DMS 273 treated with DMSO at 0.1 percent for 48 hours (cell line): ENCODE measurements at places on chromosomes 3 and 15.
A peak's percentile ranks its signal among the peaks of the same experiment; 100 is the strongest.

DNA sequence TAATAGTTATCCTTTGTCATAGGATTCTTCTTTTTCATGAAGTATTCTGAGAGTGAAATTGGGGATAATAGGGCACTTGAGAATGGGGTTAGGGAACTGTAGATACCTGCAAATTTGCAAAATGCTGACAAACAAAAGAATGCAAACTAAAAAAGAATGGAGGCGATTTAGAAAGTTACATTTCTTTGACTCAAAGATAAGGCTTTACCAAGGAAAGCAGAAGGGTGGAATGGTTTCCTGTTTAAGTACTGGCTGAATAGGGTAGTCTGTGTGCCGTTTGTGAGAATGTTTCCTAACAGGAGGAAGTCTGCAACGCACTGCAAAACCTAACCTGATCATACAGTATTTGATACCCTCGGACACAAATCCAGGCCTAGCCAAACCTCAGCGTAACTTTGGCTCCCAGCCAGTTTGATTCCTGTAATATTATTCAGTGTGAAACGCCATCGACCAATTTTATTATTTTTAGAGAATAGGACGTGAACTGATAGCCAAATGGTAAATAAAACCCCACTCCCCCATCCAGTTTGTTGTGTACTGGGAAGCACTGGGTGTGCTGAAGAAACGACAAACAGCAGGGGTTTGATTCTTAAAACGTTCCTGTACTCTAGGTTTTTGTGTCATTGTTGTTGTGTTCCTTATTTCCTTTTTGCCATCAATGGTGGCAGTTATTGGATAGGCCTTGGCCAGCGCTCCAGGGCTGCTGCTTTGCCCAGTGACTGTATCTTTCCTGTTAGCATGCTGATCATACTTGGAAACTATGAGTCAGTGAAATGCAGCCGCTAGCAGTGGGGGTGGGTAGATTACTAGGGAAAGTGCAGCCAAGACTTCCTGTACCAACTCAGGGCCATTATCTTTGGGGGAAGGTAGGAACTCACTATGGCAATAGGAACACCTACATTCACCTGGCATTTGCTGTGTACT lies 148.0 kb upstream of the TBL1XR1 start:
- peak; percentile 84 for DNase-seq

DNA sequence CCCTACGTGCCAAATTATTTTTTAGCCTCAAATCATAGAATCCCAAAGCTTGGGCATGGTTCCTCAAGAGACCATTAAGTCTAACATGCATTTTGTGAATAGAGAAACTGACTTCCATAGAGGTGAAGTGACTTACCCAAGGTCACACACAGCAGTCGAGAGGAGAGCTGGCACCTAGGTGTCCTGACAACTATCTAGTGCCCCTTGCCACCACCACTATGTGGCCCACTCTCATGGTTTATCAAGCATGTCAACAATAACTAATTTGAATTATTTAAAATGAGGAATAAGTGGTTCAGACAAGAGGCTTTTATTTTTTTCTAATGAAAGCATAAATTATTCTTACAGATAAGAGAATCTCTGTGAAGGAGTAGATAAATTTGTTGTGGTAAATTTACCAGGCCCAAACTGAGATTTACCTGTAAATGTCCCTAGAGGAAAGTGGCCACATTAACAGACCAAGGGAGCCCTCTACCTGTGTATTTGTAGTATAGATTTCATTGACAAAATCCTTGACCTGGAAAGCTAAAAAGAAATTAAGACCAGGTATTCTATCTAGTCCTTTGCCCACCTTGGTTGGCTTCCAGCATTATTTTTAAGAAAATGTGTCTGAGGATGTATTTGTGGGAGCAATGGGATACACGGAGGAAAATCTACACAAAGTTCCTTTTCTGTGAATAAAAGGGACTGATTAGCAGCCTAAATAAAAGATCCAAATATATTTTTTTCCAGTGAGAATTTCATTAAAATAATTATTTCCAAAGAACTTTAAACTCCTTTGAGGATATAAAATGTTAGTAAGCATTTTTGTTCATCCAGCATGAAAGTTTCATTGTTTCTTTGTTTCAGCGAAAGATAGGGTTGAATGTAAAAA lies 49.1 kb downstream of the IQCH start:
- no peak for DNase-seq

DNA sequence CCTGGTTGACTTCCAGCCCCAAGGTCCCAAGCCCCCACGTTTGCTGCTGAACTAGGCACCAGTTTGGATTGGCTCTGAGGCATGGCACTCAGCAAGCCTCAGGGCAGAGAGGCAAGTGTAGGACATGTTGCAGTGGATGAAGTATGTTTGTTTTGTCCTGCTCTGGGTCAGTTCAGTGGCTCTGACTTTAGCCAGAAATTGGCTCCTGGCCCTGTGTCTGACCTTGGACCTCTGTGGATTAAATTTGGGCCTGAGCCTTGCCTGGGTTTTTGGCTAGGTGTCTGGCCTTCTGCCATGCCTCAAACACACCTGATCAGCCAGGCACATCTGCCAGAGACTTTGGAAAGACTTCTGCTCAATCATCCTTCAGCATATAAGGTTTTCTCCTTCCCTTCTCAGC lies 3.6 kb upstream of the MRAS start:
- no peak for DNase-seq

DNA sequence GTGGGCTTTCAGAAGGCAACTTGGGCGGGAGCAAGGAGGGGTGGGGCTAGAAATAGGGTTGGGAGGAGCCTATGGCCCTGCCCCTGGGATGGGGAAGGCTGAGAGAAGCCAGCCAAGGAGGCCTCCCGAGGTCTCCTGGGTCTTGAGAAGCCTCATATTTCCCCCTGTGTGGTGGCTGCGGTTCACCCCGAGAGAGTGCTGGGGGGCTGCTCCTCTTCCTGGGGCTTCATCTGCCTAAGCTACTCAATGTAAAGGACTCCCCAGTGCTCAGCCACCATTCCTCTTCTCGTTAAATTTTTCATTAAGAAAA lies 174.3 kb downstream of the SMAD6 start:
- no peak for DNase-seq

- no peak for DNase-seq
Measured at GRCh38 chr3:133159498-133160475, 121.6 kb downstream of the TMEM108 start.

DNA sequence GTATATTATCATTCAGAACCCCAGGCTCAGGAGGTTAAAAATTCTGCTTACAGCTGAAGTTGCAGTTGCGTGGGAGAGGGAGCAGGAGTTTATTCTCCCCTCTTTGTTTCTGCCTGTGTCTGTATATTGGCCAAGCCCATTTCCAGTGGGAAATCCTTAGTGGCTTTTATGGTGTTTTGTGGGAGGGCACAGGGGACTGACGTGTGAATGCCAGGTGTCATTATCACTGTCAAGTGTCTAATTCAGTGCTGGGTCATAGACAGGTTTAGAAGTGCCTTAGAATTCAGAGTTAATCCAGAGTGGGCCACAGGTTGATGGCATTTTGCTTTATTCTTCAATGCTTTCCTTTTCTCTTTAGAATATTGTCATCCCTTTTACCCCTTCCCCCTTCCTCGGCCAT lies 33.4 kb downstream of the SLCO3A1 start:
- no peak for DNase-seq

- DNase-seq: no peak
Measured at GRCh38 chr15:73851689-73852088, 21.7 kb upstream of the TBC1D21 start.

DNA sequence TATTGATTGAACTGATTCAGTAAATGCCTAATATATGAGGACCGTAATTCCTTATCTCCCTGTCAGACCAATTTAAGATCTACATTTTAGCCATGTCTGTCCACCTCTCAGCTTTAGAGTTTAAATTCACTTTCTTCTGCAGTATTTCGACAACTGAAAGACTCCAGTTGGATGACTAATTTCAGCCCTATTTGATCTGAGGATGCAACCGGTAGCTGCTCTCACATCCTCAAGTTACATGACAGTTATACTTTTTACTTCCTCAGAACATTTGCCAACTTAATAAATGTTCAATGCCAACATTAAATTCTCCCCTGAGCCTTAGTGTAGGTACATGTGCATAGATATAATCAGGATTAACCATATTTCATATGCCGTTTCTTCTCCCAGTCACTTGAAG lies 2.5 kb upstream of the HHLA2 start:
- DNase-seq: no peak

DNA sequence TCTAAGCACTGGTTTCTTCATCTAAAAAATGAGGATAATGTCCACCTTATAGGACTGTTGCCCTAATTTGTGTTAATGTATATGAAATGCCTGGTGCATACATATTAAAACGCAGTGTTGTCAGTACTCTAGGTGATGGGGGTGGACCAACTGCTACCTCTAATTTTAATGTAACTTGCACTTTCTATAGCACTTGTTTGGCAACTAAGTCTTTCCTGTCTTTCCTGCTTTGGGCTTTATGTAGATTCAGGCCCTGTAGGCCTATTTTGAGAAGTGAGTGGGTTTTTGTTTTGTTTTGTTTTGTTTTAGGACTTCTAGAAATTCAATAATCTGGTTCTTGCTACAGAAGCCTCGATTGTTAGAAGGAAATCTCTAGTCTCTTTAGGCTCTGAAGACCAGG lies 21.2 kb downstream of the SLC7A14 start:
- DNase-seq: no peak

DNA sequence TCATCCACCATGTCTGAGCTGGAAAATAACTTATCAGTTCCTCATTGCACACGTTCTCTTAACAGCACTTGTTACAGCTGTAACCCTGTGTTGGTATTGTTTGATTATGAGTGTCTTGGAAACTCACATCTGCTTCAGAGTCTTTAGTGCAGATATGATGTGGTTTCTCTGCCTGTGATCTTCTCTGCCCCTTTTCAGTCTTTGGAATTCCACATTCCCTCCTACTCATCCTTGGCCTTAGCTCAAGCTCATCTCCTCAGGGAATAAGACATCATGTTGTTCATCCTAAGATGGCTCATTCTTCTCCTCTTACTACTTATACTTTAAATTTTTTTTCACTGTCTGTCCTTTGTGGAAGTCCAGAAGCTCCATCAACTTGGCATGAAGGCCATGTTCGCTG lies 77.7 kb downstream of the SYNPR start:
- DNase-seq: no peak

GRCh38 chr3:62982795-62983455 lies 107.7 kb upstream of the CADPS start:
- DNase-seq: no peak

GRCh38 chr3:48561045-48561736 lies 2.4 kb downstream of the UCN2 start:
- no peak for DNase-seq

GRCh38 chr3:111173906-111174305 lies 102.3 kb downstream of the NECTIN3 start:
- no peak for DNase-seq

DNA sequence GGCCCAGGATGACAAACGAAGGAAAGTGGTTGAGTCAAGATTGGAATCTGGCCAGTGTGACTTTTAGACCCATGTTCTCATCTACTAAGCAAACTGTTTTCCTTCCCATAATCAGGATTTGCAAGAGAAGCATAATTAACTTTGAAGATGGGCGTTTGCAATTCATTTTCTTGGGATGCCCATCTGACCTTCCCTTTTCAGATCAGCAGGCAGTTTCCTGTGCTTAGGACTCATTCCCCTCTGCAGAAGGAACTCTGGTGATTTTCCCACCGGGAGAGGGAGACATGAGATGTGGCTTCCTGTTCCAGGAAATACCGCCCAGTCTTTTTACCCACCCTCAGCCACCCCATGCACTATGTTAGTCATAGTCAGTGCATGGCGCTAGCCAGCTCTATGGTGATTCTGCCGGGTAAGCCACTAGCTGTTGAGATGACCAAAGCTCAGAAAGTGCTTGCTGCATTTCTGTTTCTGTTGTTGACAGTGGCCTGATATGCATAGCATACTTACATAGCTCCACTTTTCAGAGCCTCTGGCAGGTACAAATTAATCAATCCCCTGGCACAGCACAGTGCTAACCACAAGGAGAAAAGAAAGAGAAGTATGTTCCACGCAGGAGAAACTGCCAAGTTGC lies 129.4 kb downstream of the VGLL4 start:
- DNase-seq: no peak

DNA sequence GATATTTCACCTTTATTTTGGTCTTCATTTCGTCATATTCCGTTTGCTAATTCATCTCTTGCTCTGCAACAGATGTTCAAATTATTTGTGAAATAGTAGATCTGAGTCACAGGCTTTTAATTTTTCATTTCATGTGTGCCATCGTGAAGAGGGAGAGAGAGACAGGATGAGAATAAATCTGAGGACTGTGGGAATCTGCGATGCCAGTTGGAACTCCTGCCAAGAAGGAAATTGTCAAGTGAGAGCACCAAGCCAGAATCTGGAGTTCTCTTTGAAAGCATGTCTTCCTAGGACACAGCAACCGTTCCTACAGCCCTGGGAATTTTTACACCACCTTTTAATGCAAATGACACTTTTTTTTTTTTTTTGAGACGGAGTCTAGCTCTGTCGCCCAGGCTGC lies 48.8 kb downstream of the NSMCE3 start:
- no peak for DNase-seq

DNA sequence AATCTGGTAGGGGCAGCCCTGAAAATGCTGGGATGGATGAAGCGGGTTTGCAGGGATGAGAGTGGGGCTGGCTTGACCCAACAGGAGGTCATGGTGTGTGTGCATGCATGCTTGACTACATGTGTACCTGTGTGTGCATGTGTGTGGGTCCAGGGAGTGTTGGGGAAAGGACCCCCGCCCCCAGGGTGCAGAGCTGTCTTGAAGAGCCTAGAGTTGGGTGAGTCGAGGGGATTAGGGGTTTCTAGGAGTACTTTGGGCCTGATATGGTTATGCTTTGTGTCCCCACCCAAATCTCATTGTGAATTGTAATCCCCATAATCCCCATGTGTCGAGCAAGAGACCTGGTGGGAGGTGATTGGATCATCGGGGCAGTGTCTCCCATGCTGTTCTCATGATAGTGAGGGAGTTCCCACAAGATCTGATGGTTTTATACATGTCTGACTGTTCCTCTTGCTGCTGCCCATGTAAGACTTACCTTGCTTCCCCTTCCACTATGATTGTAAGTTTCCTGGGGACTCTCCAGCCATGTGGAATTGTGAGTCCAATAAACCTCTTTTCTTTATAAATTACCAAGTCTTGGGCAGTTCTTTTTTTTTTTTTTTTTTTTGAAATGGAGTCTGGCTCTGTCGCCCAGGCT lies 5.2 kb upstream of the LCTL start:
- DNase-seq: no peak

DNA sequence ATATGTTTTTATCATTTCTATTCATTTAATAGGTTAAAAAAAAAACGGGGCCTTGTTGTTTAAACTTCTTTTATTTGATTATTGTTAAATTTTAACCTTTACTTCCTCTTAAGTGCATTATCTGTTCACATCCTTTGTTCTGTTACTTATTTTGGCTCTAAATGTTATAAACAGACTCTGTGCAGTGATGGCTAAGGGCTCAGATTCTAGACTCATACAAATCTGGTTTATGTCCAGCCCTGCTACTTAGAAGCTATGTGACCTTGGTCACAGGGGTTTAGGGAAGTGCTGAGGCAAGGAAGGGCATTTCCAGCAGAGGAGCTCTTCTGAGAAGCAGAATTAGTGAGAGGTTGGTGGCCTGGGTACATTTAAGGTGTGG lies 55.3 kb upstream of the VILL start:
- no peak for DNase-seq

DNA sequence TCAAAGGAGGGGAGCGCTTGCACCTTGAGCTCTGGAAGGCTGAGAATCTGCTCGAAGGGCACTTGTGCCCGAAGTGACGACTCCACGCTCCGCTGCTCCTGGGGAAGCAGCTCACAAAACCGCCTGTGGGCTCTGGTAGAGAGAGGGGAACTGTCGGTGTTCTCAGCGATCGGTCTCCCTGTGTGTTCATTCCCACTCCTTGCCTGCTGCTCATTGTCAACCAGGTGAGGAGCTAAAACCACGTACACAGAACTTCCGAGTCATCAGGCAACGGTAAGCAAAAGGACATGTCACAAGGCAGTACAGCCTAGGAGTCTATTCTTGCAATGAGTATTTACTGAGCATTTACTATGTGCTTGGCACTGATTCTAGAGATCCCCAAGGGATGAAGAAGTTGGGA lies 1.5 kb downstream of the CIB1 start:
- DNase-seq: no peak
